Islet precursor cell (in vitro differentiated cells): ENCODE measurements at places on chromosomes 4 and X.

DNA sequence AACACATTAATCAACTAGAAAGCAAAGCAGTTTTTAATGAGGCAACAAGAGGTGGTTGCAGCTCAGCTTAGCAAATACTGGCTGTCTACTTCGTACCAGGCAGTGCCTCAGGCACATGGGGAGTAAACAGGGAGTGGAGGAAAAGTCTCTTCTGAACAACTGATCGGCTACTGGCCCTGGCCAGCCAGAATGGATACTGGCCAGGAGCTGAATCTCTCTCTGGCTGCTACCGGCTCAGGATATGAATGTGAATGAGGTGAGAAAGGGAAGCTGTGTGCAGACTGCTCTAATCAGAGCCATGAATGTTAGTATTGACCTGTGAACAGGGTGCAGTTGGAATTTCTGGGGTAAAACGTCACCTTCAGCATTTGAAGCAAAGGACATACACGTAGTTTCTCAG lies 77.3 kb downstream of the STK32B start:
- DNase-seq, result no peak

GRCh38 chrX:120147537-120147936 lies 10.9 kb upstream of the RHOXF2 start:
- no peak for DNase-seq

GRCh38 chrX:88136328-88136727 lies 610.7 kb upstream of the CPXCR1 start:
- no peak for DNase-seq

GRCh38 chr4:133102043-133102442 lies 47.1 kb upstream of the PCDH10 start:
- DNase-seq, result no peak

GRCh38 chr4:122963216-122963615 lies 40.8 kb upstream of the NUDT6 start:
- no peak for DNase-seq

GRCh38 chr4:47031011-47031678 lies at the start of gene GABRB1:
Gene GABRB1 (plus strand): TSS chr4:47031567.
- DNase-seq, result peak; percentile 77

- DNase-seq, result peak; percentile 86
These were observed 339.8 kb downstream of the BCOR start for GRCh38 chrX:39757971-39758370.

DNA sequence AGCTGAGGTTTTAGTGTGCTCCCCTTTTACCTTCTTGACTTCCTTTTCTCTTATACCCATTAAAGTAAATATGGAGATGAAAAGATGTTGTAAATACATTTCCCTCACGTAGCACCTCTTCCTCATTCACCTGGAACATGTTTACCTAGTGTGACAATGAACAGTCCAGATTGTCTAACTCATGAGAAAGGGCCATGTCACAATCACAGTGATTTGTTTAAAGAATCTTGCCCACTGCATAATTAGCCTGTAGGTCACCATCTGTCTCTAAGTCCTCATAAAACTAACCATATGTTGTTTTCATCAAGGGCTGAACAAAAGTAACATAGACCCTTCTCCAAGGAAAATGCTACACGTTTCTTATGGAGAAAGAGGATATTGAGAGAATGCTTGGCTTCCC lies 85.7 kb downstream of the TSPAN5 start:
- DNase-seq, result no peak

GRCh38 chrX:107715331-107716117 lies 60.1 kb downstream of the TSC22D3 start:
- peak; percentile 65 for DNase-seq

DNA sequence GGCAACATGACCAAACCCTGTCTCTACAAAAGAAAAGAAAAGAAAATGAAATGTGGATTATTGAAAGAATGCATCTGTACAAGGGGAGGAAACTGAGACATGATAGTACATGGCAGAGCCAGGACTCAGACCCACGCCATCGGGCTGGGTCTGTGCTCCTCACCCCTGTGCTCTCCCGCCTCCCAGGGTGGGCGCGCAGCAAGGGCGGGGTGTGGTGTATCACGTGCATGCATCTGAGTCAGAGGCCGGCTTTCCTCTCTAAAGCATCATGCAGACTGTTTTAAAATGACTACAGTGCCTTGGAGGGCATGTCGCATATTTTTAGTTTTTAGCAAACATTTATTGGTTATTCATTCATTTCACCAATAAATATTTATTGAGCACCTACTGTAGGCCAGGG lies 47.8 kb downstream of the HTT-AS start:
- peak; percentile 35 for DNase-seq

GRCh38 chr4:185346975-185347601 lies 48.6 kb downstream of the LRP2BP start:
- no peak for DNase-seq

DNA sequence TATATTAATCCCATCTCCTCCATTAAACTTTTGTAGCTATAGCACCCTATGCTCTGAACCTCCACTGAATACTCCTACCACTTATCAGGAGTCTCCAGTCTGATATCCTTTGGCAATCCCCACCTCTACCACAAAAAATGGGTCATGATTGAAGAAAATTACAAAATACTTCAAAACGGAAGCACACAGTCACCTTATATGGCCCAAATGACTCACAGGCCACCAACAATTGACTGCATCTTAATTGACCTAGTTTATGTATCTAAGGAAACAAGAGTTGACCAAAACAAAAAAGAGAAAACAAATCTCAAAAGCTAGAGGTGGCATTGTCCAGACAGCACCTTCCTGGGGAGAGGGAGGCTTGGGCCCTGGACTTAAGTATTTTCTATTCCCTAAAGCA lies 120.0 kb upstream of the DIAPH2 start:
- no peak for DNase-seq

DNA sequence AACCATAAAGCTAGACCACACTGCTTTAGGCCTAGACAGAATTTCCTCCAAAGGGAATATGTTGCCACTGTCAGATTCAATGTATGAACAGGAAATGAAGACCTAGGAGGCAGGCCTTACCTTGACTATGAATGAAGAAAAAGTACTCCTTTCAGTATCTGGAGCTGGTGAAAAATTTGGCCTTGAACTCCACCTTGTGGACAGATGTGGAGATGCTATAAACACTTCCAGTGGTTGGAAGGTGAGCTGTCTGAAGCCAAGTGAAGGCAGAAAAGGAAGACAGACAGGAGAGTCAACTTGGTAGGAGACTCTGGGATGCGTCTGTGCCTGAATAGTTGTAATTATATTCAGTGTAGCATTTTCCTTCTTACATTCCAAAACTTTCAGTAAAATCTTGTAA lies 17.2 kb downstream of the SPIN3 start:
- DNase-seq, result peak; percentile 63

DNA sequence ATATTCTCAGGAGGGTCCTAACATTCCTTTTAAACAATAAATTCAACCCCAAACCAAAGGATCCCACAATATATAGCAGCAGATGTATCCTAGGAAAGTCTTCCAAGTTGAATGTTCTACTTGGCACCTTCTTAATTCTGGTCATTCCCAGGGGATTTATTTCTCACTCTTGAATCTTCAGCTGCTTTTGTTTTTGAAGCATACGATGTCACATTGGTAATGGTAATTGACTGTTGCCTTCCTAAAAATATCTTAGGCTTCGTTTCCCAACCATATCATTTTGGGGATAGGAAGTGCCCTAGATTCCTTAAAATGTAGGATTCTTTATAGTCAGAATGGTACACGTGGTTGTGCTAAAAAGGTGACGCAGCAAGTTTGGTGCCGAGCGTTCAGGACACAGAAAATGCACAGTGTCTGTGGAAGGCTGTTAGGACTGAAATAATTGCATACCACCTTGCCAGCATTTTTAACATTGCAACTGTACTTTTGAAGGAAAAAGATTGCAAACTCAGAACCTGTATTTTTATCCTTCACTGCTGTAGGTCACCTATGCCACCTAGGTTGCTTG lies 8.1 kb downstream of the SNX25 start:
- DNase-seq, result no peak

GRCh38 chr4:56139241-56139827 lies 190.6 kb downstream of the CEP135 start:
- no peak for DNase-seq

DNA sequence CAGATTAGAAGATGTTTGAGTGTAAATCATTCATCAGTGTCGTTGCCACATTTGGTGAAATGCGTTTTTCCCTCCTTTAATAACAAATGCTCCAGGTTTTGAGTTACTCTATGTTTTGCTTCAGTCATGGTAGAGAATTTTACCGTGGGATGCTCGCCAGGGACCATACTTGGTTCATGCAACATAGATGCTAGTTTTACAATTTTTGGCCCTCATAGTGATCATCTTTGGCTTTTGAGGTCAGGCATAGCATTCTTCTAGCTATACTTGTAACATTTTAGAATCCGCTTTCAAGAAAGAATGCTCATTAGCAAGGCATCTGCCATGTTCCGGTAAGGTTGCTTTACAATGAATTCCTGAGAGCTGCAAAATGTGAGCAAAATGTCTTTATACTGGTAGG lies 147.2 kb downstream of the SPCS3 start:
- DNase-seq, result no peak

DNA sequence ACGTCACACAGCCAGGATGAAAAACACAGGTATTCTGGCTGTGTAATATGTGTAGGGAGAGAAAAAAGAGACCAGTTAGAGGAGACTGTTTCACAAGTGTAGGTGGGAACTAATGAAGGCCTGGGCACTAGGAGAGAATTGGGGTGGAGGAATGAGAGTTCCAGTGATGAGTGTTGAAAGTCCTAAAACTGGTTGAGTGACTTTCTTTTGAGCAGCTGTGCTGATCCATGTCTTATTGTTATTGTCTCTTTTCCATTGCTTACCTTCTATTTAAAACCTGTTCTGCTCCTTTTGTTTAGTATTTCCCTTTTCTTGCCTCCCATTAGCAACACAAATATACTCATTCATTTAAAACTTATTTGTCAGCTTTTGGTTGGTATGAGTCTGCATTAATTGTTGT lies 88.7 kb downstream of the PDLIM5 start:
- no peak for DNase-seq
